ENCODE measurements at places on chromosomes 2 and 18.

GRCh38 chr2:169977530-169977929, 150.3 kb downstream of the UBR3 start:
- DNase-seq, result no peak

DNA sequence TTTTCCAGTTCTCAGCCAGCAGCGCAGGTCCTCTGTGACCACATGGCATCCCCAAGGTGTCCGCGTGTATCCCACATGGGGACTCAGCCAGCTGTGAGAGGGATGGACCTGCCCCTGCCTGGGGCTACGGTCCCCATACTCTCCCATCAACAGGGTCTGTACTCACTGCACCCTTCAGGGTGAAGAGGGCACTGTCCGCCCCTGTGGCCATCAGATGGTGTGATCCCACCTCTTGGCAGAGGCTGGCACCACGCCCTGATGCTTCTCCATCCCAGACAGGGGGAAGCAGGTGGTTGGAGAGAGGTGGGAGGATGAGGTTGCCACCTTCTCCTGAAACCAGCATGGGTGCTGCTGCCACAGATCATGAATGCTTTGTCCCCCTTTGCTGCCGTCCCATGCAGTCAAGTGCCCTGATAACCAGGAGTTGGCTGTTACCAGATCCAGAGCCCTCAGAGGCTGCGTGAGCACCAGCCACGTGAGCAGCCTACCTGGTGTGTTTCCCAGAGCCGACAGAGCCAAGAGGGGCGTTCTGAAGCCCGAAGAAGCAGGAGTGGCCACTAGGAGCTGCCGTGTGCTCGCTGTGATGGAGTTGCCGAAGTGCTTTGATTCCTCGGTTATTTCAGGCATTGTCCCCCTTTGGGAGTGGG, 93.9 kb downstream of the SH3RF3 start:
- no peak for DNase-seq

GRCh38 chr18:46829531-46829930, 72.7 kb upstream of the ST8SIA5 start:
- no peak for DNase-seq

DNA sequence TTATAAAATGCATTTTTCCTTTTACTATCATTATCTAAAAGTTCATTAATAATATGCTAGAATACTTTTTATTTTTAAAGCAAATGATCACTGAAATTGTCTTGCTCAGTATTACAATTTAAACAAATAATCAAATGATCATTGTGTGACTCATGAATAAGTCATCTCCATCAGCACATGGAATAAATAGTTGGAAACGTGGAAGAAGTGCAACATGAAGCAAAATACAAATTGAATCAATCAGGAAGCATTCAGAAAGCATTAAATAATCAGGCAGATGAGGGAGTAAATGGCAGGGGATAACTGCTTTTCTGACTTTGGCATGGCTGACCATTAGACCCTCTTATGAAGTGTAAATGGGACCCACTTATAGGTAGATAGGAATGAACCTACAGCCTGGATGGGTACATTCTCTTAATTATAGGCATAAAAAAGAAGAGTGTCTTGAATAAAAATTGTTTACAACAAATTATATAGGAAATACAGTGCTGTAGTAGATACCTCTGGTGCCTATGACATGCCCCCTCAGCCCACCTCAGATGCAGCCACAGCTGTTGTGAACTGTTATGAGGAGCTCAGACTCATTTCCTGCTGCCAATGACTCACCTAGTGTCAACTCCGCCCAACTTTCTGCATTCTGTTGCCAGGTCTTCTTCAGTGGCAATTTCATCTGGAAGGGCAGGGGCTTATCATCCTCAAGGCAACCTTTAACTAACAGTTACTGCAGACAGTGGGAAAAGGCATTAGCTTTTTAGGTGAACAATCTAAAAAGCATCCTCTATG, 936.0 kb downstream of the TRIB2 start:
- no peak for DNase-seq

DNA sequence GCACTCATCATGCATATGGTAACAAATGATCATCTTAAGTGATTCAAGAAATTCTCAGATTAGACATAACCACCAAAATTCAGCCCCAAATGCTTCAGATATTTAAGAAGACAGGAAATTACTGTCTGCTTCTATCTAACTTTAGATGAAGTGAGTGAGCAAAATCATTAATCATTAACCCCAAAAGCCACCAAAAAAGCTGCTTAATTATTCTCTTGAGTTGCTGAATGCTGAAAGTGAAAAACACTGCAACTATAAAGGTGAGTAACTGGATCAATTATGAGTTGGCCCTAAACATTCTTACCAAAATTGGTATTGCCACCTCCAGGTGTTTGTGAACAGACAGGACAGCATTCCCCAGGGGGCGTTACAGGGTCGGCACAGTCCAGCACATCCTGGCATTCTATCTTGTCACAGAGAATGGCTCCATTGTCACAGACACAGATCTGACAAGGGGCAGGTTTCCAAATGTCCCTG, 69.6 kb downstream of the COL5A2 start:
- no peak for DNase-seq

Measured in DMS 273 treated with DMSO at 0.1 percent for 48 hours (cell line).